RPMI7951 (cell line): ENCODE measurements at places on chromosomes 11 and 22. TPM values are rescaled to one million over a fixed set of nuclear protein-coding genes. Genes with fewer than 3 reads are reported as not detected.

GRCh38 chr22:36065775-36066544, 37.3 kb upstream of the RBFOX2 start:
- peak; percentile 92 for DNase-seq

DNA sequence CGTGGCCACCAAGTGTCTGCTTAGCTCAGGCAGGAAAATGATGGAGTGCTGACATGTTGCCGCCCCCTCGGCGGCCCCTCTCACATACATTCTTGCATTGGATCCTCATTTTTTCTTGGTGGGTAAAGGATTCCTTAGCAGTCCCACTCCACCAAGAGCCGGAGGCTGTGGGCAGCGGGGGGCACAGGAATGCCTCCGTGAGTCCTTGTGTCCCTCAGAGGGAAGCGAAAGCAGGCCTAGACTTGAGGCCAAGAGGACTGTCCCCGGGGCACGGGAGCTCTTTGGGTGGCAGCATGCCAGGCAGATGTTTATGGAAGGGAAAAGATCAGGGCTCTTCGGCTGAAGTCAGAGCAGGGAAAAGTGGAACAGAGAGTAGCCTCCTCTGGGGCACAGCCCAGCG, 21.6 kb downstream of the LRFN4 start:
- peak; percentile 66 for DNase-seq

GRCh38 chr22:33983558-33983957, 63.3 kb upstream of the LARGE1 start:
- DNase-seq, result no peak

DNA sequence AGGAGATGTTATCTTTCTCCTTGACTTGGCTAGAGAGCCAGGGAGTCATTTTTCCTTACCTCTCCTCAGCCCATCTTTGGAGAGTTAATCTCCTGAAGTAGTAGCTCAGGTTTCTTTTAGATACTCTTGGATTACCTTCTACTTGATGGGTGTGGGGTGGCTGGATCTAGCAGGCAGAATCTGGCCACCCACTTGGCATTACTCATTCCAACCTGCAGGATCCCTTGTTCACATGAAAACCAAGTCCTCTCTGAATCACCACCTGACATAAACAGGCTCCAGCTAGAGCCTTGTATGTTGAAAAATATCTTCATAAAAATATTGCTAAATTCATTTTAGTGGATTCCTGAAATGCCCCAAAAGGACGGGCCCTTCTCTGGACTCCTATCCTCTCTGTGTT, 250.6 kb upstream of the PLET1 start:
- no peak for DNase-seq

- DNase-seq, result peak; percentile 68
Observed at GRCh38 chr11:45045683-45046471, 95.2 kb upstream of the TP53I11 start.

- DNase-seq, result no peak
Observed at GRCh38 chr11:68067991-68068390, 29.2 kb downstream of the TCIRG1 start.

GRCh38 chr22:45496451-45496941, 6.2 kb upstream of the FBLN1 start:
- DNase-seq, result no peak

- DNase-seq, result no peak
Observed at GRCh38 chr22:25791556-25791955, 49.6 kb downstream of the MYO18B start.

- DNase-seq, result no peak
Observed at GRCh38 chr11:36340897-36341296, 44.8 kb downstream of the PRR5L start.

DNA sequence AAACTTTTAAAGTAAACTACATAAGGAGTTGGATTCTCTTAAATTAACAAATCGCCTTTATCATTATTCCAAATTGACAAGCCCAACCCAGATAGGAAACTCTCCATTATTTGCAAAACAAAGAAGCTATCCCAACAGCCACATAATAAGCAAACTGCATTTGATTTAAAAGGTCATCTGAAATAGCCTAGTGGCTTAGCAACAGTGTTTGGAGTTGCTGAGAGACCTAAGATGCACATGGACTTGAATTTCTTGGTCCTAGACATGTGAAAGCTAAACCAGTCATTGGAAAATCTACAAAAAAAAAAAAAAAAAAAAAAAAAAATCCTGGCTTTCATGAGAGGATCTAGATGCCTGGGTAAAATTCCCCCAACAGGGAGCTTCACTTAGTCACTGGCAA, 69.5 kb downstream of the PRCP start:
- no peak for DNase-seq

GRCh38 chr11:36057379-36058042, 113.6 kb downstream of the LDLRAD3 start:
- no peak for DNase-seq

GRCh38 chr11:107856981-107857517, 1.5 kb downstream of the SLC35F2 start:
- peak; percentile 56 for DNase-seq

GRCh38 chr11:106794058-106794457, 224.2 kb downstream of the GUCY1A2 start:
- no peak for DNase-seq

GRCh38 chr11:67055812-67056211, 835 bp upstream of the RHOD start:
- DNase-seq, result no peak

GRCh38 chr11:122751292-122752070, 86.8 kb upstream of the CRTAM start:
- DNase-seq, result peak; percentile 70

GRCh38 chr22:20084547-20085413, 4.7 kb downstream of the DGCR8 start:
- DNase-seq, result no peak

DNA sequence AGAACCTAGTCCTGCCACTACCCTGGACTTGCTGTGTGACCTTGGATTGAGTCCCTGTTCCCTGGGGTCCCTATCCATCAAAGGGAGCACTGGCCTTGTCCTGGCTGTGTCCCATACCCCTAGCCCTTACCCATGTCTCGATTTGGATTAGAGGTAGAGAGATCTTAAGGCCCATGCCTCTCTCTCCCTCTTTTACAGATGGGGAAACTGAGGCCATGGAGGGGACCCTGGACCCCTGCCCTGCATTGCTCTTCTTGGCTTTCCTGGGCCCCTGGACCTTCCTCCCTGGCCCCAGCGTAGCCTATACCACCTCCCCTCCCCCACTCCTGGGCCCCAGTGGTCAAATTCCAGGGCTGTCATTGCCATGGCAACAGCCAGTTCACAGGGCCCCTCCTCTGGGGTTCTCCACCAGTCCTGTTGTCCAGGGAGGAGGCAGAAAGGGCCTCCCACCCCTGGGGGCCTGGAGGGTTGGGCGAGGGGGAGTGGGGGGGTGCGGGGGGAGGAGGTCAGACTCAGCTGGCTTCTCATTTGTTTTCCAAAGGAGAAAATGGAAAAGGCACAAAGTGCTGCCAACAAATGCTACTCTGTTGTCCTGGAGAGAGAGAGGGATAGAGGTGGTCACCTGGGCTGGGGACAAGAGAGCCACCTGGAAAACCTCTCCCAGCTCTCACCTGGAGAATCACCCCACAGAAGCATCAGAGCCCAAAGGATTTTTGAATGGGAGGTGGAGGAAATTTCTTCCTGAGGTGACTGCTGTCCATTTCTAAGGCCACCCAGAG, 23.3 kb downstream of the ARHGEF17 start:
- DNase-seq, result peak; percentile 53

- DNase-seq, result no peak
Observed at GRCh38 chr11:113282898-113283437, 31.4 kb upstream of the TTC12 start.

- no peak for DNase-seq
Observed at GRCh38 chr11:46837860-46838259, 8.2 kb downstream of the CKAP5 start.

- peak; percentile 10 for DNase-seq
Observed at GRCh38 chr11:97937501-97937900, 1083.2 kb upstream of the CNTN5 start.

Gene BDNF
- 4.8 and 4.9 TPM in 2 replicates for total RNA-seq

Gene KRTAP5-1
- not detected in 2 replicates for total RNA-seq

Gene YPEL1
- 1.1 and 1.8 TPM in 2 replicates for total RNA-seq

Gene FAM111B
- 21.1 and 34.0 TPM in 2 replicates for total RNA-seq

Gene PLET1
- total RNA-seq, result not detected in 2 replicates

Gene NR1H3
- total RNA-seq, result 7.9 and 8.4 TPM in 2 replicates

Gene CRYBB2
- not detected in 2 replicates for total RNA-seq

Gene ACTN3
- under 0.01 TPM in 1 of 2 replicates, not detected in the other for total RNA-seq
